NCI-H446 treated with DMSO at 0.1 percent for 48 hours (cell line): ENCODE measurements at places on chromosomes 13 and 19.

DNA sequence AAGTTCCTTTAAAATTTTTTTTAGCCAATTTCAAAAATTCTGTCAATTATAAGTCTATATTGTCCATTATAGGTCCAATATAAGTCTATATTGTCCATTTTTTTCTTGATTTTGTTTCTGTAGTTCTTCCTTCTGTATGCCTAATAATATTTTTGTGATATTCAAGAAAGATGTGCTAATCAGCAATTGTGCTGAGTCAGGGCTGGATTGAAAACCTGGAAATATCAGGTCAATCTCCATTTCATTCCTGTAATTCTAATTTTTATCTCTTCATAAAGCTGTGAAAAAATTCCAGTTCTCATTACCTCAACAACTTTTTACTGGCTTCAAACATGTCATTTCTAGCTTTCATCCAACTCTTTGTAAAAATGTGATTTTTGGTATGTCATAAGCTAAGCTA, 353.7 kb downstream of the SLITRK6 start:
- no peak for DNase-seq

- DNase-seq, result peak; percentile 39
Measured at GRCh38 chr19:4304538-4305256, at the start of gene FSD1. Gene FSD1, plus strand, starts transcription at chr19:4304598. Its CDS starts 149 bp downstream, at chr19:4304747.

DNA sequence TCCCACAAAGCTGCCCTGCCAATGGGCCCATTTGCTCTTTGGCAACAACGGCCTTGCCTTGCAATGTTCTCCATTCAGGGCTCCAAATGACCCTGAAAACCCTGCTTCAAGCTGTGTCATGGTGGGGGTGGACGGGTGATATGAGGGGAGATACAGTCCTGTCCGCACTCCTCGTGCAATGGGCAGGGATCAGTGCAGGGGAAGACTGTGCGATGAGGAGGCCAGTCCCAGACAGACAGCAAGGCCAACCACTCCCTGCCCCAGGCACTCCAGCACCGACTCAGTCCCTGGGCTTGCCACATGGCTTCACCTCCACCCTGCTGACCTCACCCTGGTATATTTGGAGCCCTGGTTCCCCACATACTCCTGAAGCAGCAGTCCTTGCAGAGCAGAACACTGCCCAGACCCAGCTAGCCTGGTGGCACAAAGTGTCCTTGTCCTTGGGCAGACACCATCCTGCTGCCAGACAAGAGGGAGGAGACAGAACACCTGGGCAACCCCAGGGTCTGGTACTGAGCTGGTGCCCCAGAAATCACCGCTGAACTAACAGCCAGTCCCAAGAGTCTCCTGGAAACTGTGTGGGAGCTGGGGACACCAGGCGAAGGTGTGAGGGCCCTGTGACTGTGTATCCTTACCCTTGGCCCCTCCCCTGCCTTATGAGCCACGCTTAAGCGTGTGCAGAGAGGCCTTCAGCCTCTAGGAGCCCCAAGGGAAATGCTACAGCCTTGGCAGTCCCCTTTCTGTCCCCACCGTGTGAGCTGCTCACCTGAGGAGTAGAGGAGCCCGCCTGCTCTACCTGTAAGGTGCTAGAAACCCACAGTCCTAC, 9.1 kb upstream of the SLC35E1 start:
- no peak for DNase-seq

GRCh38 chr13:26726684-26727083, 33.9 kb downstream of the GPR12 start:
- no peak for DNase-seq

DNA sequence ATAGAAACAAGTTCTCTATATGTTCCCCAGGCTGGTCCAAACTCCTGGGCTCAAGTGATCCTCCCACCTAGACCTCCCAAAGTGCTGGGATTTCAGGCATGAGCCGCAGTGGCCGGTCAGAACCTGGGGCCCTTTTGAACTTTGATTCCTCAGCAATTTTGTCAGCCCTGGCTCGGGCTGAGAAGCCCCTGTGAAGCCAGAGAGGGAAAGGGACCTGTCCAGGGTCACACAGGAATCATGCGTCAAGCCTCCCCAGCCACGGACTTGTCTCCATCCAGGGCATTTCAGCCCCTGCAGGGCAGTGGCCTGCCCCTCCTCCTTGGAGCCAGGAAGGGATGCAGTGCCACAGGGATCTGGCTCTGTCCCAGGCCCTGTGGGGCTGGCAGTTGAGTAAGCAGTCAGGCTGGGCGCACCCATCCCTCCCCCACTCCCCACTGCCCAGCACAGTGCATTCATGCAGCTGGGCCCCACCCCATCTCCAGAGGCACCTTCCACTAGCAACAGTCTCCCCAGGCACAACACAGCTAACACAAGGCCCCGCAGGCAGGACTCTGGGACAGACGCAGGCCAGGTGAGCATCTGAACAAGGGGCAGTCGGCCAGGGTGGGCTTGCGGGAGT, at the start of gene CAPS:
CAPS (plus strand) TSS at position 516 of the 619 bp plus-strand sequence. CDS start 153 bp downstream, outside the sequence.
- no peak for DNase-seq

DNA sequence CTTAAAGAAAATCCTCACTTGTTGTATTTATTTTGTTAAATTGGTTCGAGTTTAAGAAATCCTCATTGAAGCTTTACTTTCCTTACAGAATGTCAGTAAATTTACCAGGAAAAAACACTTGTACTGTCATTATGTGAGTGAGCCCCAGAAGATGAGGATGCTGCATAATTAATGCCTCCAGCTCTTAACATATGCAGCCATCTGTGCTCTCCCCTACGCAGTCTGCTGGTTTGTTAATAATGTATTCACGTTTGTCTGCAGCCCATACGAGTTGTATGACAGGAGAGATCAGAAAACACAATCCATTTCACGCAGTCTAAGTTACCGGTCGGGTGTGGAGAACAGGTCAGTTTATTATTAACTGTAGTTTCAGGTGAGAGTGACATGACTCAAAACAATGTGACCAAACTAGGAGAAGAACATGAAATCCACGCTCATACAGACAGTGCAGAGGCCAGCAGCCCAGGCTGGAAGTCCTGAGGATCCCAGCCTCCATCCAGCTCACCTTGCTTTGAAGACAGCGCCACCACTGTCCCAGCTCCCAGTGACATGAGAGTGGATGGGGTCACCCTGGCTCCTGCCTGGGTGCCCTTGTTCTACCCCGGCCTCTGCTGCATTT, 19.8 kb upstream of the ATP11A start:
- DNase-seq, result no peak

DNA sequence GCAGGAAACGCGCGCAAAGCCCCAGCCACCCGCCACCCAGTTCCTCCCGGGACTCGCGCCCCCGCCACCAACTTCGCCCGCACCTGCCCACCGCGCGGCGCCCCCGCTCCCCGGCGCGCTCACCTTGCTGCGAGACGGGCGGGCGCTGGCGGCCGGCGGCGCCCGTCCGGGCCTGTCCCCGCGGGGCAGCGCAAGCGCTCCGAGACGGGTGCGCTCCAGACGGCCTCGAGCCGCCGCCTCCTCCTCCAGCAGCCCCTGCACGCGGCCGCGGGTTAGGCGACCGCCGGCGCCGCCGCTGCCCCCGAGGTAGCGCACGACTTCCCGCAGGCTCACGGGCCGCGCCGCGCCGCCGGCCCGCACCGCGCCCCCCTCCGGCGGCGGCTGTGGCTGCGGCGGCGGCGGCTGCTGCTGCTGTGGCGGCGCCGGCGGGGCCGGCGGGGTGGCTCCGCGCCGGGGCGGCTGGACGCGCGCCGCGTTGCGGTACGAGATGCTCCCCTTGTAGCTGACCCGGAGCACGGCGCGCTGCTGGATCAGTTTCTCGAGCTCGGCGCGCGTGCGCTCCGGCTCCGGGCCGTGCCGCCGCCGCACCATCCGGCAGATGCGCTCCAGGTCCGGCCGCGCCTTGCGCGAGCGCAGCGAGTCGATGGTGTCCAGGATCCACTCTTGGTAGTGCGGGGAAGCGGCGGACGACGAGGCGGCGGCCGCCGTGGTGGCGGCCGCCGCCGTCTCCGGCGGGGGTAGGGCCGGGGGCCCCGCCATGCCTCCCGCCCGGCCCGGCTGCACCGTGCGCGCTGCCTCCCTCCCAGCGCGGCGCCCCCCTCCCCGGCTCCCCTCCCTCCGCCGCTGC, 666 bp downstream of the SAMD1 start:
- DNase-seq, result no peak

DNA sequence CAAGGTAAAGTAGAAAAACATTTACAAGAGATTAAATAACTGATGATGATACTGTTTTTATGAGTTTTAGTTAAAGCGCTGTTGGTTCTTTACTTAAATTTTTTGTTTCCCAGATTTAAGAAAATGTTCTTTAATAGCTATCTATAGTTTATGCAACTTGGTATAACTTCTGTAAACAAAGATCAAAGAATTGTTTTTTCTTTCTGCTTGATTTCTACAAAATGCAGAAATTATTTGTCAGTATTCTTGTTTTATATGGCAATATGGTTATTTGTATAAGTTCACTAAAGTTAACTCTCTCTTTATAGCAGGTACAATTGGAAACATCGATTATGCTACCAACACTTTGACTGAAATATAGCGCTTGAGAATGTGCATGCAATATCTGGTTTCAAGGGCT, 2465.1 kb upstream of the PCDH20 start:
- no peak for DNase-seq
